Lung microvascular endothelial cell (primary cell): ENCODE measurements at places on chromosomes 11 and 22. TPM values are rescaled to one million over a fixed set of nuclear protein-coding genes. Genes with fewer than 3 reads are reported as not detected.

TEAD1 gene
- total RNA-seq: 13.9 and 22.8 TPM in 2 replicates

CCDC73 gene
- not detected in 2 replicates for total RNA-seq

MS4A3 gene
- total RNA-seq: not detected in 2 replicates

OR52R1 gene
- total RNA-seq: not detected in 2 replicates

GNG3 gene
- not detected in 2 replicates for total RNA-seq

POU2AF2 gene
- total RNA-seq: not detected in 2 replicates

CABP2 gene
- not detected in 2 replicates for total RNA-seq

AIP gene
- 67.1 and 112 TPM in 2 replicates for total RNA-seq

OR6T1 gene
- not detected in 2 replicates for total RNA-seq

BTBD18 gene
- not detected in 2 replicates for total RNA-seq

MRGPRX3 gene
- total RNA-seq: under 0.01 and 0.40 TPM in 2 replicates

TEX12 gene
- total RNA-seq: under 0.01 TPM in 1 of 2 replicates, not detected in the other
